Stimulated activated naive CD4-positive, alpha-beta T cell (primary cell): ENCODE measurements at places on chromosomes 3 and 15.

- no peak for DNase-seq
These were observed 12.4 kb downstream of the GYG1 start for GRCh38 chr3:149003653-149004305.

DNA sequence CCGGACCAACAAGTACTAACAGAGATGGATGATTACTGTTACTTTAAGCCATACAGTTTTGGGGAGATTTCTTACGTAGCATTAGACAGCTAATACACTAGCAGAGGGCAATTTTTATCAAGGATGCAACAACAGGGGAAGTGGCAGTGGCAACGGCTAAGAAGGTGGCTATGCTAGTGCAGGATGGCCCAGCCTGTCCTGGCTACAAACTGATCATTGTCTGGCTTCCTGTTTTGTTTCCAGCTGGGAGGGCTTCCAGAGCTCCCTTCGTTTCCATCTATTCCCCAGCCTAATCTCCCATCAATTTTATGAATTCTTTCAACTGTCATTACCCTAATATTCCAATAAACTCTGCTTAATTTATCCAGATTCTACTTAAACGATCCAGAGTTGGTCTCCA lies 16.0 kb upstream of the PLA2G4F start:
- DNase-seq = no peak

DNA sequence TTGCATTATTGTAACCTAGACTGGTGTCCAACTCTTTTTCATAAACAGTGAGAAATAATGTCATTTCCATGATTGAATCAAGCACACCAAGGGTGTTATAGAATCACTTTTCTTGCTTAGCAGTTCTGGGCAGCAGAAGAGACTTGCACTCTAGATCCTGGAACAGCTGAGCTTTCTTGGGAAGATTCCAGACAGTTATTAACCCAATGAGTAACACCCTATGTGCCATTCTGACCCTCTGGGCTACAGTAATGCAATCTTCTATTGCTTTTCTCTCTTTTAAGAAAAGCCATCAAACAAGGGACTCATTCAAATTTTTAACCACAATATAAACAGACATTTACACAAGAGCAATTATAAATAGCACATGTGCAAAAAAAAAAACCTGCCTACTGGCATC lies 39.3 kb upstream of the USP3 start:
- DNase-seq = no peak

DNA sequence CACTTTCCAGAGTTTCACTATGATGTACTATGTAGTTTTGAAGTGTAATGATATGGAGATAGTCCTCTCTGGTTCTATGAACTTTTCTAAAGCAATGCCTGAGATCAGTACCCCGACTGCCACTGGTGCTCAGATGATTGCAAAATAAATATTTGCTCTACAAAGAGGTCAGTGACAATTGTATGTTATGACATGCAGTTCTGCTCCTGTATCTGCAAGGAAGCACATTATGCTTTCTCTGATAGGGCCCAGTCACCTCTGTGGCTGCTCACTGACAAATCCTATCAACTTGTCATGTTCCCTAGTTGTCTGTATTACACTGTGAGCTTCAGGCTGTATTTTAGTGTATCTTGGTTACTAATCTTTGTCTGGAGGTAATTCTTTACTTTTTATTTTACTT lies 362.6 kb downstream of the ROBO1 start:
- no peak for DNase-seq

- no peak for DNase-seq
These were observed 22.6 kb downstream of the WHAMM start for GRCh38 chr15:82831894-82832600.

DNA sequence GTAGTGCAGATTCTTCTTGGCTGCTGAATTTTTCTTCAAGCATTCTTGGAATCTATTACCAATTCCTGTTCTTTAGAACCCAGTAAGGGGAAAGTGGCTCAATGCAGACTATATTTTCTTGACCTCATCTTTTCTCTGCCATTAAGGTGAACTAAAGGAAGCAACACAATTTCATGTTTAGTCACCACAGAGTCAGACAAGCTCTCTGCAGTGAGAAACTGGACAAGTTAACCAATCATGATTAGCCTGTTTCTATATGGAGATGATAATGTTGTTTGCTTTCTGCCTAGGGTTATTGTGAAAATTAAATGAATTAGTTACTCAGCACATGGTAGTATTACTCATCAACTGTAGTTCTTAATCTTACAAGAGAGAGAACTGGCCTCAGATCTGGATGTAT lies 1075.1 kb downstream of the AGBL1 start:
- DNase-seq = no peak

- no peak for DNase-seq
These were observed 266.0 kb downstream of the VPS13C start for GRCh38 chr15:61794276-61794675.

- no peak for DNase-seq
These were observed 170.8 kb upstream of the LINGO1 start for GRCh38 chr15:77803487-77803886.

DNA sequence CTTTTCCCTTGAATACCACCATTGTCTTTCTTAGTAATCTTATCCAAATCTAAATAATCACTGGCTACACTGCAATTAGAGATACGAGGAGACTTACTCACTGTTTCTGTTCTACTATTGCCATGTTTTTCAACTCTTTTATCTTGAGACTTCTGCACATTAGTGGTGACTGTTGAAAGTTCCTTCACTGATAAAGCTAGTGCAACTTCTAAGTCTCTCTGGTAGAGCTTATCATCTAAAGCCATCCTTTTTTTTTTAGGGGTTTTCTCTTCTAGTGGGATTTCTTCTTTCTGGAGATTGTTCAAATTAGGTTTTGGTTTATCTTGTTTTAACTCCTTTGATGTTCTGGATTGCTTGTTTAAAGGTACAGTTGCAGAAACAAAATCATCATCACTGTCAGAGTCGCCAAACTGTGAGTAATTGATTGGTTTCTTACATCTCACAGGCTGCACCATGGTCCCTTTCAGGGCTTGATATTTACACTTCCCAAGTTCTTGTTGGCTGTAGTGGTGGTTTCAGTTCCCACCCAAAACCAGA lies 37.7 kb downstream of the NCK1 start:
- no peak for DNase-seq

GRCh38 chr3:136893848-136894443 lies 31.9 kb downstream of the NCK1 start:
- no peak for DNase-seq

DNA sequence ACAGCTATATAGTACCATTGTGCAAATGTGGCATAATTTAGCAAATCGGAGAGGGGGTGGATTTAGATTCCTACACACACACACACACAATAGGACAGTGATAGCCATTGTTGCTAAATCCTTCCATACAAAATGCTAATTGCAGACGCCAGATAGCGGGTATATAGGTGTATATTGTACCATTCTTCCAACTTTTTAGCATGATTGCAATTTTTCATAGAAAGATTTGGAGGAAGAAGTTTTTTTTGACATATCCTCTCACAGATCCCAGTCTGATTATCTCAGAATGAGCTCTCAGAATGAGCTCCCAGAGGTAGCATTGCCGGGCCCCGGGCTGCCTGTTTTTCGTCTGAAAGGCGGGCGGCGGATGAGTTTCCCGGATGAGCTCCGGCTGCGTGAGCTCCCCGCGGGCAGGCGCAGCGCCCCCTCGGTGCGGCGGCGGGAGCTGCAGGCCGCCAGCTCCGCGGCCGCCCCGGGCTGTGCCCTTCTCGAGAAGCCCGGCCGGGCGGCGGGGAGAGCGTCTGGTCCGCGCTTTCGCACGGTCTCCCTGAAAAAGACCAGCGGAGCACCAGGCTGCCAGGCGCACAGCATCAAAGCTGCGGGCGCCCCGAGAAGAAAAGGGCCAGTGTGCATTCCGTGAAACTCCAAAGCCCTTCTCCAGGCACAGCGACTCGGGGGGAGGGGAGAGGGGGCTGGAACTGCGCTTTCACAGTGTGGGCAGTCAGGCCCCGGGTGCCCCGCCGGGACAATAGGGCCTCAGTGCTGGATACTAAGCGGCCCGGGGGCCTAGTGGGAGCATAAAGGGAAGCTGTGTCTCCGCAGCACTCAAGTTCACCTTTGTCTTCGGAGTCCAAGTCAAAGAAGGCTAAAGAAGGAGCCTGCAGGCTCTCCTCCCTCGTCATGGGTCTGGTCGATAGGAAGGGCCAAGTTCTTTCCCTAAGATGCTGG lies 12.0 kb upstream of the SHC4 start:
- peak; percentile 33 for DNase-seq

- no peak for DNase-seq
These were observed 33.1 kb downstream of the CMTM7 start for GRCh38 chr3:32424581-32425250.

DNA sequence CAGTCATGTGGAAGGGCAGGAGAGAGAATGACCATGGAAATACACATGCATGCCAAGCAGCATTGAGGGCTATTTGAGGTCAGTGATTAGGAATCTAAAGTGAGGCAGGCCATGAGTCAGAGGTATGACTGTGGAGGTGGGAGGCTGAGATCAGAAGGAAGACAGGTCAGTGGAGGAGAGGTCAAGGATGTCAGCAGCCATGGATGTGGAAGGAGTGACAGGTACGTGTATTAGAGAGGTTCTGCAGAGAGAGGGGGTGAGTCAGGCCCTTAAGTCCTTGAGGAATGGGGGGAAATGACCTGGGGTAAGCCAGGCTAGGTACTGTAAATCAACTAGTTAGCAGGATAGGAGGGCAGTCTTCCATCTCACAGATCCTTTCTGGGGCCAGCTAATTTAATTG lies 166.6 kb downstream of the ANO10 start:
- no peak for DNase-seq
